ENCODE measurements at places on chromosomes 5 and 9.

GRCh38 chr5:31048282-31049270, 144.9 kb upstream of the CDH6 start:
- DNase-seq = no peak

DNA sequence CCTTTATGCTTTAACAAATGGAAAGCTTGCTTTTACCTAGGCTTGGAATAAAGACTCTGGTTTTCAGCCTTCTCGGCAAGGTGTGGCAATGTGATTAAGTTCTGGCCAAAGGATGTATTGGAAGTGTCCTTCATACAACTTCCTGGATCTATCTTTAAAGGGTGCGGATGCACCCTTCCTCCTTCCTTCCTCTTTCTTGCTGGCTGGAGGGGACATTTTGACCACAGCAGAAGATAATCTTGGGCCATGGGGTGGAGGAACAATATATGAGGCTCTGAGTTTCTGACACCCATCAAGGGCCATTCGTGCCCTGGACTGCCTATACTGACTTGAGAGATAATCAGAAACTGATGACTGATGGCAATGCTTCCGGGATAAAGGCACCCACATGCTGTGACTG, 145.7 kb downstream of the ACER2 start:
- DNase-seq = no peak

DNA sequence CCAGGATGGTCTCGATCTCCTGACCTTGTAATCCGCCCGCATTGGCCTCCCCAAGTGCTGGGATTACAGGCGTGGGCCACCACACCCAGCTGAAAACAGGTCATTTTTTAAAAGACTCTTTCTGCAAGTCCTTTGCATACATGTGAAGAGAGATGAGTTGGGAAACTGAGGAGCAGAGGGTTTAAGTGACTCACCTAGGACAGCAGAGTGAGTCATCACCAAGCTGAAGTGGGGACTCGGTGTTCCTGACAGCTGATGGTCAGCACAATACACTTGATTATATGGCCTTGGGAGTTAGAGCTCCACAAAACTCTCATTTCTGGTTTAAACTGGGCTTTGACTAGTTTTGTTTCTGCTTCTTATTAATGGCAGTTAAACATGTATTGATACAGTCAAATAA, 38.1 kb upstream of the SSBP2 start:
- DNase-seq = no peak

DNA sequence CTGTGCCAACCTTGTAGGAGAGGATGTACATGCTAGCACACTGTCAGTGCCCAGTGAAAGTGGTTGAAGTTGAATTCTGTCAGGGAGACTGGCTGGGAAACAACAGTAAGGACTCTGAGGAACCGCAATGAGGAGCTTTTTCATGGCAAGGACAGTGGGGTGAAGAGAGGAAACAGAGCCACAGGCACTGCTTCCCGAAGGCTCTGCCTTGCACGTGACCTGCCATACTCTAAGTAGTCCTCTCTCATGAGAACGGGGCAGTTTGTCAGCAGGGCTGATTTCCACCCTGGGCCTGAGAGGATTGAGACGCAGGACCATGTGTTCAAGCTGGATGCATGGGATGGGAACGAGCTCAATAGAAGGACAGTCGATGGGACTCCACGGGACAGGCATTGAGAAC, 106.6 kb upstream of the CTSL start:
- no peak for DNase-seq

DNA sequence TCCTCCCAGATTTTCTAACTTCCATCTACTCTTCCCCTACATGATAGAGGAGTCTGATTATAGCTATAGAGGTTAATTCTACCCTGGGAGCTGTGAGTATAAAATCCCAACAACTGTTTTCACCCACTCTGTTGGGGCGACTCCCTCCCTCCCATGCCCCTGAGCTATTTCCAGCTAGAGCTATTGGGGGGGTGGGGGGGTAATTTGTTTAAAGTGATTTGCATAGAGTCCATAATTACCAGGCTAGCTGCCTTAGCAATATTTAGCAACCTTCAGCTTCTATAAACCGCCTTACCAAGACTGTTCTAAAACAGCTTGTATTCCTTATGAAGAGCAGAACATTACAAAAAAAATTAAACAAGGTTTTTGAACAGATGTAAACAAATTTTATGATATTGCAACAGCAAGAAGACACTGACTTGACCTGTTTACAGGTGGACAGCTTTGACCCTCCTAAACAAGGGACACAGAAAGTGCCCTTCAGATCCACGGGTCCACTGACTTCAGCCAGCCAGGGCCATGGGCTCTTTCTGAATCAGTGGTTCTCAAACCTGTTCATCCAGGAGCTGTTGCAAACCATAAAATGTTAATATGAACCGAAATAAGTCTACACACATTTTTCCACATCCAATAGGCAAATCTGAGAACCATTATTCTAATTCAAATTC, 98.2 kb downstream of the OTULIN start:
- DNase-seq = no peak

All from left cardiac atrium (tissue), 4 donors.